ENCODE measurements at places on chromosomes 5 and 9. TPM values are rescaled to one million over a fixed set of nuclear protein-coding genes. Genes with fewer than 3 reads are reported as not detected.

DNA sequence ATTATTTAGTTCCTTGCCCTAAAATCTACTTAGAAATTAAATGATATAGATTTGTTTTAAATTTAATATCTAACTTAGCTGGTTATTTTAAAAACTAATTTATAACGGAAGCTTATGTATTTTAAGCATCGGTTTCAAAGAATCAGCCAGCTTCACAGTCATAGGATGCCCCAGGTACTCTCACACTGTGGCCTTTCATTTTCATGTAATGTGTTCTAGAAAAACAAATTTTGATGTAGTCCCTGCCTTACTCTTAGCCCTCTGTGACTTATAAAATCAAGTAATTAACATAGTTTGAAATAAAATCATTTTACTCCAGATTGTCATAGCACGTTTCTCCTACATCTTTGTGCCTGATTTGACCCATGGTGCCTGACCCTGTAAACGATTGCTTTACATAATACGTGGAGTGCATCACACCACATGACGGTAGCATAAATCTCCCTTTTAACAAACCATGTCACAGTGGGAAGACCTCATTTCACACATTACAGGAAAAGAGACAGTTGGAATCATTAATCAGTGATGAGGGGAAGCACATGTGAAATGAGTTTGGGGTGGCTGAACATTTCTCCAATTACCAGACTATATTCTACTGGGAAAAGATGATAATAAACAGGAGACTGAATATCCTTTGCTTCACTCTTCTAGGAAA lies 731.5 kb upstream of the CDH9 start:
- DNase-seq: no peak

GRCh38 chr5:42566652-42567295 lies 143.5 kb downstream of the GHR start:
- no peak for DNase-seq

Gene KIF4B
- 0.02 TPM for polyA plus RNA-seq

- no peak for DNase-seq
Observed at GRCh38 chr5:103867857-103868598, 305.4 kb upstream of the NUDT12 start.

DNA sequence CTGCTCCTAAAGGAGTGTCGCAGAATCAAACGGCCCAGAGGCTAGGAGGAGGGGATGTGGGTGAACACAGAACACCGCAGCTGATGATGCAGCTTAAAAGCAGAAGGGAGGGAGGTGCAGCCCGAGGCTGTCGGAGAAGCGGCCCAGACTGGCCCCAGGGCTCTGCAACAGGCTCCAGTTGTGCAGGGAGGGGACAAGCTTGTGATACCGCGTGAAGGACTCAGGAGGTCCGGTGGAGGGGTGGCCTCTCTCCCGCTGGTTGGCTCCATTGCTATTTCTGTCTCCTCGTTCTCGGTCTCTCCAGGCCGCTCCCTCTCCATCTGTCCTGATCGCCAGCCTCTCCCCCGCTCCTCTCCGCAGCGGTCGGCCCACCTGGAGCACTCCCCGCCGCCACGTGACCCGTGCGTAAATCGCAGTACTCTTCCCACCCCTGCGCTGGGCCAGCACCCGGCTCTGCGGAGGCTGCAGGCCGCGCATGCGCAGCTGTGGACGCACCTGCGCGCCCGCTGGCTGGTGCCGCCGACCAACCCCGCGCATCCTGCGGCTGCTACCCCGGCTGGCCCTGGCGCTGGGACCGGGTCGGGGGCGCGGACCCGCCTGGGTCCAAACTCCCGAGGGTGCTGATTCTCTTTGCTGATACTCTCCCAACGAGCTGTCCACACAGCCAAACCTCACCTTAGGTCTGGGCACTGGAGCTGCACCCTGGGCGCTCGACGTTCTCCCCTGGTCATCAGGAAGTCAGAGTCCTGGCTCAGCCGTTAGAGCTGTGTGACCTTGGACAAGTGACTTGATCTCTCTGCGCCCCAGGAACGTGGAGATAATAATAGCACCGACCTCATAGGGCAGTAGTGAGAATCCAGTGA lies 3.7 kb upstream of the STXBP1 start:
- peak; percentile 43 for DNase-seq

DNA sequence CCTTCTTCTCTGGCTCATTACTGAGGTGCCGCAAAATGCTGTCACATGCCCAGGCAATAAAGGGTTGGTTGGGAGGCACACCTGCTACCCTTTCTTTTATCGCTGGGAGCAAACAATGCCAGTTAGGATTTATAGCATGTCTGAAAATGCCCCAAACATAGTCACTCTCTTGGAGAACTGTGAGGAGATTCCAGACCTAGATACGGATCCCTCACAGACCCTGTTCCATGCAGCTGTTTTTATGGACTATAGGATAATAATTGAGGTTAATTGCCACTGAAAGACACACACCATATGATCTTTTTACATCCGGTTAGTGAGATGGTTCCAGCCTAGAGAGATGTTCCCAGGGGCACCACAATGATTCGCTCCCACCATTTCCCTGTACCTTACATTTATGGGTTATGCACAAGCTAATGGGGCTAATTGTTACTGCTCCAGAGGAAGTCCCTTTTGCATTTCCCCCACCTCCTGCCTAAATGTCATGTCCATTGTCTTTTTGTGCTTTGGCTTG lies 318.1 kb downstream of the PIK3R1 start:
- no peak for DNase-seq

GRCh38 chr5:30040488-30041118 lies 1152.9 kb upstream of the CDH6 start:
- DNase-seq: no peak

Measured in thymus (tissue), 14 donors.